ENCODE measurements at places on chromosomes 1 and 21.
A peak's percentile ranks its signal among the peaks of the same experiment; 100 is the strongest.

- H3K4me3 ChIP-seq = no peak overlapping the region
- H3K36me3 ChIP-seq = no peaks in the 10 kb centered on the region
- no peaks in the 10 kb centered on the region for H3K27me3 ChIP-seq
- H3K27ac ChIP-seq = no peak overlapping the region
- DNase-seq = no peak
Measured at GRCh38 chr1:96488777-96489176, 232.8 kb upstream of the PTBP2 start.

DNA sequence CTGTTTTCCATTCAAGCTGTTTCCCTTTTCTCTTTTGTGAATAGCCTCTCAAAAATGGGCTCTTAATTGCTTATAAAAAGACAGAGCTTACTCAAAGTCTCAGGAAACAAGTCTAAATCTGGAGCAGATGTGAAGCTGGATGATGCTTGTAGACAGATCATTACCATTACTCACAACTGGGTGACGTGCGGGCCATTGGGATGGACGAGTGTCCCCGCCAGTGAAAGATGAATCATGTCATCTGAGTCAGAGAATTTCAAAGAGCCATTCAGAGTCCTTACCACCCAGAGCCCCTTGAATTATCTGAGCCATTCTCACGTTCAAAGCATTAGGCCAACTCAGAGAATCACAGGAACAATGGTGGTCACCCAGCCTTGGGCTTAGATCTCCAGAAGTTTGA lies 134.6 kb downstream of the HUNK start:
- no peak overlapping the region for H3K27ac ChIP-seq
- H3K36me3 ChIP-seq = no peaks in the 10 kb centered on the region
- H3K4me1 ChIP-seq = no peaks in the 10 kb centered on the region
- peaks cover 25% of the 10 kb centered on the region for H3K27me3 ChIP-seq
- no peak for DNase-seq
- no peak overlapping the region for H3K4me3 ChIP-seq

DNA sequence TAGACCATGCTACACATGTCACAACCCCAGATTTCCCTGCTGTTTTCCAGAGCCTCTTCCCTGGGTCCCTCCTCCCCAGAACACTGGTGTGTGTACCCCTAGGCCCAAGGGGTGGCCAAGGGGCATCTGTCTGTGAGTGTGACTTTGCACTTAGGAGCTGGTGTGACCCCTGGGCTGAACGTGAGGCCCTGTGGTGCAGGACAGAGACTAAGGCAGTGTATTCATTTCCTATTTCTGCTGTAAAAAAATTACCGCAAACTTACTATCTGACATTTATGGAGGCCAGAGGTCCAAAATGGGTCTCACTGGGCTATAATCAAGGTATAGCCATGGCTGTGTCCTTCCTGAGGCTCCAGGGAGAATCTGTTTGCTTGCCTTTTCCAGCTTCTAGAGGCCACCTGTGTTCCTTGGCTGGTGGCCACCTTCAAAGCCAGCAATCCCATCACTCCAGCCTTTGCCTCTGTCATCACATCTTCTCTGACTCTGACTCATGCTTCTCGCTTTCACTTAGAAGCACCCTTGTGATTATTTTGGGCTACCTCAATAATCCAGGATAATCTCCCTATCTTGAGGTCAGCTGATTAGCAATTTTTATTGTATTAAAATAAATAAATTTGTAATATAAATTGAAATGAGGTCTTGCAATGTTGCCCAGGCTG lies 24.0 kb upstream of the ELOA start:
- peak overlapping the region; percentile 92 for H3K27ac ChIP-seq
- H3K36me3 ChIP-seq = no peaks in the 10 kb centered on the region
- H3K4me1 ChIP-seq = peaks cover 45% of the 10 kb centered on the region
- H3K4me3 ChIP-seq = peak overlapping the region; percentile 85
- no peaks in the 10 kb centered on the region for H3K27me3 ChIP-seq

DNA sequence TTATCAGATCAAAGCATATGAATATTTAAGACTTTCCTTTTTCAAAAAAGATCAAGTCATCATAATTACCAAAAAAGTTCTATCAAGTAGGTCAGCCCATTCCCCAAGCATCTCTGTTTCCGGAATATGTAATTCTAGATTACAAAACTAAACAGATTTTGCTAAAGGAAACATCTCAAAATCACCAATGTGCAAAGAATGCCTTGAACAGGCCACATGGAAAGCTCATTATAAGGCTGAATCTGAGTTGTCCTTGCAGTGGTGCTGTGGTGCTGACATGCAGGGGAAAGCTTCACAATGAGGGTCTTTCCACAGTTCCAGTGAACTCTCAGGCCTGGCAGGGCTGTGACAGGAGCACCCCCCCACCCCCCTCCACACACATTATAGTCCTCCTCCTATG lies 240.9 kb downstream of the OMA1 start:
- no peak overlapping the region for H3K4me3 ChIP-seq
- no peak for DNase-seq
- no peak overlapping the region for H3K27ac ChIP-seq
- no peaks in the 10 kb centered on the region for H3K27me3 ChIP-seq

- H3K36me3 ChIP-seq = no peaks in the 10 kb centered on the region
- no peak overlapping the region for H3K4me3 ChIP-seq
- no peaks in the 10 kb centered on the region for H3K4me1 ChIP-seq
- H3K27ac ChIP-seq = no peak overlapping the region
Measured at GRCh38 chr1:207995576-207995975, 84.7 kb upstream of the CD34 start.

- no peak overlapping the region for H3K4me3 ChIP-seq
- no peaks in the 10 kb centered on the region for H3K36me3 ChIP-seq
- no peaks in the 10 kb centered on the region for H3K27me3 ChIP-seq
- no peak for DNase-seq
- H3K4me1 ChIP-seq = peaks cover 15% of the 10 kb centered on the region
- H3K27ac ChIP-seq = no peak overlapping the region
Measured at GRCh38 chr21:33300701-33301631, 23.8 kb upstream of the IFNAR1 start.
